Activated CD4-positive, alpha-beta T cell treated with anti-CD3 and anti-CD28 coated beads, Interleukin-2, amount 10 ng/mL, durations not matched to agents 7 days and 5 days (primary cell): ENCODE measurements at places on chromosomes 2 and 18.

- DNase-seq: no peak
Measured at GRCh38 chr2:200515155-200515554, 5.3 kb upstream of the KCTD18 start.

DNA sequence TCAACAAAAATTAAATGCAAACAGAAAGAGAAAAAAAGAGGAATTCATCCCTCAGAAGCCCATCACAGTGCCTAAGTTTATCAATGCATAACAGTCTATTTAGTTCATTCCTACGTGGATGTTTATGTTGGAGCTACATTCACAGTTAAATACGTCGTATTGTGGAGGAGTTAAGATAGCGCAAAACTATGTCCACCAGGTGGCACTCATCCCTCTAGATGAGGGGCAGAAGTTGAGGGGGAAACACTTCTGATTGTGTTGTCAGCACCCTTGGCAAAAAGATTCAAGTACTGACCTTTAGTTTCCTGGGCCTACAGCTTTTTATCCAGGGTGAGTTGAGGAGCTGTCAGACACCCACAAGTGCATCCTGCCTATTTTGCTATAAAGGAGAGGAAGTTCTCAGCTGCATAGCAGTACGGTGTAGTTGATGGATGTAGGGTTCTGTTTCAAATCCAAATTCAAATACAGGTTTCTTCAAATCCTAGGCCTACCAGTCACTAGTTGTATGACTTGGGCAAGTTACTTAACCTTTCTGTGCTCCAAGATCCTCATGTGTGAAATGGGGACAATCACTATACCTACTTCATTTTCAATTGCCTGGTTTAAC, 26.8 kb upstream of the MYO1B start:
- DNase-seq: peak; percentile 27

DNA sequence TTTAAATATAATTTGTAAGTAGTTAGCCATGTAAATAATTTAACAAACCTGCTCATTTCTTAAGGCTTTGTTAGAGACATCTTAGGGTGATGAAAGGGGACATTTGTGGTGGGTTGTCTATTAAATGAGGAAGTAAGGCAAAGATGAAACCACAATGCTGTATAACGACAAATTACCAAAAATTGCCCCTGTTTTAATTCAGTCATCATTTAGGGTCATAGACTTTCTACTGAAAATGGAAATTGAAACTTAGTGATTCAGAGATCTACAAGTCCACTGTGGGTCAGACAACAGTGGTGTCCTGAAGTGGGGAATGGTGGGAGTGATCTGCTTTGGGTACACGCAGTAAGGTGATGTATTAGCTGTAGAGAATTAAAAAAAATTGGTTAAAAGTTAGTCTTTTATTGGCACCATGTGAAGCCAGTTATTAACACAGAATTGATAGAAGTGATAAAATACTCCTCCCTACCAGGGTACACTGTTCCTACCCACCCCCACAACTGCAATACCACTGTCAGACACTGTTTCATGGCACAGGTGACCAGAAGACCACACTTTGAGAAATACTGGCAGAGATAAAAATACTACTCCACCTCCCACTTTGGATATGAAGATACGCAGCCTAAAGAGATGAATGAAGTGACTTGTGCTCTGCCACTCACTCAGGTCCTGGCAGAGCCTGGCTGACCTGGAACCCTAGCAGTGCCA, 13.4 kb downstream of the CERS6 start:
- DNase-seq: no peak

DNA sequence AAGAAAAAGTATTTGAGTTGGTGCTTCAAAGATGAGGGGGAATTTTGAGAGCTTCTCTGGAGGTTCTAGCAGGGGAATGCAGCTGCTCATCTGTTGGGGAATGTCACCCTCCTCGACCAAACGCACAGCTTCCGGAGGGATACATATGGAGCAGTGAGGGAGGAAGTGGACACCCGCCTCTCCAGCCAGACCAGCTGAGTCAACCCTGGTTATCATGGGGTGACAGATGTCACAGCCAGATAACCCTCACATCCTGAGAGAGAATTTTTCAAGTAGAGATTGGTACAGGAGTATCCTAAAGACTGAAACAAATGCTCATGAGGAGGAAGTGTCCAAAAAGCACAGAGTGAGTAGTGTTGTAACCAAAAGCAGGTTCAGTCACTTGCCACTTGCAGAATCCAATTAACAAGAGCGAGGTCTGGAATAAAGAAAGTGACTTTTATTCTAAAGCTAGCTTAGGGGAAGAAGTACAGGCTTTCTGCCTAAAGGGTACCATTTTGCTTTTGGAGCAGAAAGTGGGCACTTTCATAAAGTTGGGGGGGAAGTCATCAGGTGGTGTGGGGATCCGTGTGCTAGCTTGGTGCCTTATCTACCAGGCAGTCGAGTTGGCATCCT, 395.2 kb downstream of the RAD51AP2 start:
- DNase-seq: no peak

GRCh38 chr18:78780719-78781600, 198.7 kb upstream of the SALL3 start:
- no peak for DNase-seq
